ENCODE measurements at places on chromosomes 5 and 9. TPM values are rescaled to one million over a fixed set of nuclear protein-coding genes. Genes with fewer than 3 reads are reported as not detected.

The SLC6A18 gene
- not detected for total RNA-seq

The LHX3 gene
- total RNA-seq, result not detected

The EGR1 gene
- 9.9 TPM for total RNA-seq

The ZNG1A gene
- total RNA-seq, result 43.5 TPM

The PAEP gene
- total RNA-seq, result not detected

The C9orf50 gene
- total RNA-seq, result not detected

The F2RL2 gene
- total RNA-seq, result 0.18 TPM

The SPATA6L gene
- 1.9 TPM for total RNA-seq

The AK6 gene
- 36.6 TPM for total RNA-seq

The EIF4EBP3 gene
- total RNA-seq, result 6.1 TPM

The LURAP1L gene
- total RNA-seq, result 0.66 TPM

The VLDLR gene
- 38.7 TPM for total RNA-seq

The PAX5 gene
- total RNA-seq, result not detected

The GNG10 gene
- 28.1 TPM for total RNA-seq

The MCIDAS gene
- 1.6 TPM for total RNA-seq

The TPPP gene
- total RNA-seq, result 0.22 TPM

The SLC6A3 gene
- total RNA-seq, result 0.18 TPM

The ADGRV1 gene
- total RNA-seq, result 86.0 TPM

The MAT2B gene
- total RNA-seq, result 45.4 TPM

The MCC gene
- total RNA-seq, result 128 TPM

The ABL1 gene
- 101 TPM for total RNA-seq

The HTR1A gene
- not detected for total RNA-seq

The ACOT12 gene
- total RNA-seq, result not detected

The CATSPER3 gene
- total RNA-seq, result 0.68 TPM

The DOK3 gene
- 7.2 TPM for total RNA-seq

The IL9 gene
- total RNA-seq, result not detected

The FOXD4 gene
- total RNA-seq, result 0.47 TPM

The PLAC8L1 gene
- total RNA-seq, result 0.52 TPM

The SPINK13 gene
- not detected for total RNA-seq

The PCDHB9 gene
- 3.2 TPM for total RNA-seq

The CCL28 gene
- not detected for total RNA-seq

The GFI1B gene
- total RNA-seq, result 0.29 TPM

The ADAMTS6 gene
- total RNA-seq, result 2.8 TPM

The BARHL1 gene
- not detected for total RNA-seq

The PDLIM7 gene
- 211 TPM for total RNA-seq

The INSL6 gene
- not detected for total RNA-seq

The PCDHA13 gene
- 1.2 TPM for total RNA-seq

The PRRC1 gene
- 90.3 TPM for total RNA-seq

The TESK1 gene
- total RNA-seq, result 30.7 TPM

The CDH6 gene
- total RNA-seq, result 1.1 TPM

The FAM221B gene
- not detected for total RNA-seq

The GABBR2 gene
- total RNA-seq, result 1.3 TPM

The CETN3 gene
- 65.1 TPM for total RNA-seq

The CDC26 gene
- total RNA-seq, result 38.8 TPM

The TAF11L7 gene
- total RNA-seq, result not detected

The SH3GL2 gene
- total RNA-seq, result 7.7 TPM

The THBS4 gene
- total RNA-seq, result 54.1 TPM

The FPGS gene
- total RNA-seq, result 72.0 TPM

The FBXL7 gene
- total RNA-seq, result 13.2 TPM

The ZNF462 gene
- total RNA-seq, result 88.4 TPM

The GRXCR2 gene
- not detected for total RNA-seq

The LCN15 gene
- 1.2 TPM for total RNA-seq

The PCDHGA5 gene
- total RNA-seq, result 3.0 TPM

The TMEM252 gene
- not detected for total RNA-seq

The IFNK gene
- not detected for total RNA-seq

The C7 gene
- total RNA-seq, result 0.70 TPM

The CREB3 gene
- 27.7 TPM for total RNA-seq
